G401 (cell line): ENCODE measurements at places on chromosomes 4 and X.

- peak; percentile 10 for DNase-seq
Observed at GRCh38 chr4:57037982-57038604, 59.4 kb downstream of the POLR2B start.

GRCh38 chr4:43331226-43332051, 438.9 kb downstream of the GRXCR1 start:
- DNase-seq, result no peak

- DNase-seq, result no peak
Observed at GRCh38 chrX:49082271-49082871, 2.7 kb upstream of the WDR45 start.

DNA sequence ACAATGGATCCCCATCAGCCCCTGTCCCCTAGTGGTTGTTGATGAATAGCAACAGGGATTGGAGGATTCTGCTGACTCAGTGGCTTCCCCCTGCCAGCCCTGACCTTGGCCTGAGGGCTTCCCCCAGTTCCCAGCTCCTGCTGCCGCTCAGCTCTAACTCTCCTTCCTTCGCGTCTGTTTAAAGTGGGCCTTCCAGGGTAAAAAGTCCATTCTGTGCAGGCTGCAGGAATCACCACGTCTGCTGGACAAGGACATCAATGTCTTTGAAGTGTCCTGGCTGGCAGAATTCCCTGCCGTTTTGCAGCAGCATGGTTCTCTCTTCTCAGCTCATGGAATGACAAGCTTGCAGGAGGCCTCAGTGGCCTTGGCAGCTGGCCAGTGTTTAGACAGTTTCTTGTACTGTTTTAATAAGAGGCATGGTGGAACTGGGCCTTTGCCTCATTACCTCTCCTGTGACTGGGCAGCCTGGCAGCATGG, 152.5 kb upstream of the STX18 start:
- peak; percentile 58 for DNase-seq

- DNase-seq, result no peak
Observed at GRCh38 chr4:7618361-7618760, 183.6 kb upstream of the PSAPL1 start.
